Activated naive CD8-positive, alpha-beta T cell treated with anti-CD3 and anti-CD28 coated beads, Interleukin-2, amount 50 U/mL, for 24 hours (primary cell): ENCODE measurements at places on chromosomes 12 and 14.

DNA sequence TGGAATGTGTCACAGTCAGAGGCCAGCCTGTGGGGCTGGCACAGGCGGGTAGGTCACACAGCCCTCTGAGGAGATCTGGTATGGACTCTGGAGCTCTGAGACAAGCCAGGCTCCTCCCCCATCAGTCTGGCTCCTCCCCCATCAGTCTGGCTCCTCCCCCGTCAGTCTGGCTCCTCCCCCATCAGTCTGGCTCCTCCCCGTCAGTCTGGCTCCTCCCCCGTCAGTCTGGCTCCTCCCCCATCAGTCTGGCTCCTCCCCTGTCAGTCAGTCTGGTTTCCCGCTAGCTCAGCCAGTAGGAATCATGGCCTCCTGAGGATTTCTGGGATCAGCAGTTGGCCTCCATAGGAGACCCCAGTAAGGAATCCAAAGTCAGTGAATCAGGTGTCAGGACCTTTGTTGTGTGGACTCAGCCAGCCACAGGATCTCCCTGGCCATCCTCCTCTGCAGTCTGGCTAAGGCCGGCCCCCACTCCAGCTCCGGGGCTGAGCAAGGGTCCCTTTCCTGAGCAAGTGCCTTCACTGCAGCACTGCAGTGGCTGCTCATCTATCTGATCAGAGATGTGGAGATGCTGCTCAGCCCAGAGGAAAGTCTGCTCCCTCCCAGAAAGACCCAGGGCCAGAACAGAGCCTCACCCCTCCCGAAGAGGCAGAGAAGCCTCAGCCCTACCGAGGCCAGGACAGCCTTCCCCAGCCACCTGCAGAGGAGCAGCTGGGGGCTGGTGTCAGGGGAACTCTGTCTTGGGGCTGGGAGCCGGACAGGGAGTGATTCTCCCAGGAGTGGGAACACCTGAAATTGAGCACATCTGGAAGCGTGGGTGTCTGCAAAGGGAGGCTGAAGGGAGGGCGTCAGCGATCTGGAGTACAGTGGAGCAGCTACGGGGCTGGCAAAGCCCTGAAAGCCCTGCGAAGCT is 35.7 kb downstream of the IQSEC3 start:
- H3K27ac ChIP-seq, result no peak overlapping the region
- no peaks in the 10 kb centered on the region for H3K36me3 ChIP-seq
- H3K27me3 ChIP-seq, result peaks cover 6% of the 10 kb centered on the region
- peaks cover 5% of the 10 kb centered on the region for H3K4me1 ChIP-seq
- H3K4me3 ChIP-seq, result no peak overlapping the region

- no peaks in the 10 kb centered on the region for H3K36me3 ChIP-seq
- no peak for DNase-seq
- no peaks in the 10 kb centered on the region for H3K27me3 ChIP-seq
- H3K4me3 ChIP-seq, result no peak overlapping the region
- no peak overlapping the region for H3K27ac ChIP-seq
- no peaks in the 10 kb centered on the region for H3K4me1 ChIP-seq
These were observed 60.5 kb upstream of the KIF21A start for GRCh38 chr12:39503439-39503838.

DNA sequence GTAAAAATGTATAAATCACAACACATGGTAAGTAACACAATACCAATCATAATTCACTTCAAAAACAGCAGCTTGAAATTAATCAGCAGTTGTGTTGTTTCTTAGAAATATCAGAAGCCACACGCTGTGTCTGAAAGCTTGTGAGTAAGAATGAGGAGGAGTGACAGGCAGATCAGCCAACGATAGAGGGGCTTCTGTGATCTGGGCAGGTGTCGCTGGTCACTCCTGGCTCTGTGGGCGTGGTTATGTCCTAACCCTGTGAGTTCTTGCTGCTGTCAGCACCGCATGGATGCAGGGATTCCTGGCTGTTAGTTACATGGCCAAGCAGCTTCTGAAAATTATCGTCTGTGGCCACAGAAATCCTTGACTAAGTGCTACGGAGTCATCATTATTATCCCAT is 123.4 kb downstream of the SLC25A47 start:
- no peaks in the 10 kb centered on the region for H3K27me3 ChIP-seq
- no peaks in the 10 kb centered on the region for H3K36me3 ChIP-seq
- no peak overlapping the region for H3K4me3 ChIP-seq
- peaks cover 15% of the 10 kb centered on the region for H3K4me1 ChIP-seq
- H3K27ac ChIP-seq, result no peak overlapping the region
- DNase-seq, result peak; percentile 14

DNA sequence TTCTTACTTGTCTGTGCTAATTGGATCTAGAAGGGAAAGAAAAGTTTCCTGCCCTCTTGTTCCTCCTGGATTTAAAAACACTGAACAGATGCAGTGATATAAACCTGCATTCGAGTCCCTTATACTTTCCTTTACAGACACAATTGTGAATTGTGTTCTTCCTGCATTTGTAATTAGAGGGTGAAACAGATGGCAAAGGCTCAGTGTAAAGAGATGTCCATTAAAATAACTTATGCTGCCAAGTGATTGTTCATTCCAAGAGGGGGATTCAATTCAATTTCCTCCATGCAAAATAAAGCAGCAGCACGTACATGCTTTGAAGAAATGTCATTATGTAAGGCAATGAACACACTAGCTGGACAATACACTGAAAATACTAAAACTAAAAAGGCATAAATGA is 248.3 kb upstream of the LRIG3 start:
- H3K27ac ChIP-seq, result no peak overlapping the region
- DNase-seq, result no peak
- no peaks in the 10 kb centered on the region for H3K4me1 ChIP-seq
- H3K36me3 ChIP-seq, result no peaks in the 10 kb centered on the region

DNA sequence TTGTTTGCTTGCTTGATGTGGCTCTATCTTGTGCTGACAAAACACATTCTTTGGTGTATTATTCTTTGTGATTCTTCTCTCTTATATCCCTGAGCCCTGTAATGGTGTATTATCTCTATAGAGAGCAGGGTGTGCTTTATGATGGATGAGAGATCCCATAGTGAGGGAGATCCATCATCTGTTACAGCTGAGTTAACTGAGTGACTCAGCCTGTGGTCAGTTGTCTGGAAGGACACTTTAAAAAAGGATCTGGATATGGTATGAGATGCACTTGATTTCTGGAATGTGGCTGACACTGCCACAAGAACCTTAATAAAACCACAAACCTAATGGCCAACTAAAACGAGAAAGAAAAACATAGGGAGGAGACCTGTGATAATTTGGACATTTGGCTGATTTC is 461.4 kb upstream of the SYT1 start:
- H3K4me3 ChIP-seq, result no peak overlapping the region
- H3K36me3 ChIP-seq, result no peaks in the 10 kb centered on the region
- no peak for DNase-seq
- no peaks in the 10 kb centered on the region for H3K4me1 ChIP-seq

- peaks cover 2% of the 10 kb centered on the region for H3K4me1 ChIP-seq
- no peak overlapping the region for H3K27ac ChIP-seq
- no peaks in the 10 kb centered on the region for H3K36me3 ChIP-seq
- no peak overlapping the region for H3K4me3 ChIP-seq
These were observed 18.0 kb upstream of the CRACR2A start for GRCh38 chr12:3770891-3771290.

DNA sequence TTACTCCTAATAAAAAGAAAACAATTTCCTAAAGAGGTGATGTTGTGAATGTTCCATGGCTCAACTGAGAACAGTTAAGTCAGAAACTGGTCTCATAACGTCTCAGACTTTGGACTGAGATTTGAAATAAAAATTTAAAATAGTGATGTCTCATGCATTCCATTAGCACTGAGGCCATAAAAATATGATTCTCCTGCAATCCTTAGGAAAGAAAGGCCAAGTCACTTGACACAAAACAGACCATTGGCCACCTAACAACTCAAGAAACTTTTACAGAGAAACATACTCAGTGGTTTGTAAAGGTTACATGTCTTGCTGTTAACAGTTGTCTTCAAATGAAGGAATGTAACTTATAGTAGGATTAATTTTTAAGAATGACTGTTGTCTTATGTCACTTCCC is 58.1 kb downstream of the STAB2 start:
- no peak for DNase-seq
- H3K36me3 ChIP-seq, result no peaks in the 10 kb centered on the region
- peaks cover 10% of the 10 kb centered on the region for H3K27me3 ChIP-seq
- no peak overlapping the region for H3K4me3 ChIP-seq
- no peaks in the 10 kb centered on the region for H3K4me1 ChIP-seq

DNA sequence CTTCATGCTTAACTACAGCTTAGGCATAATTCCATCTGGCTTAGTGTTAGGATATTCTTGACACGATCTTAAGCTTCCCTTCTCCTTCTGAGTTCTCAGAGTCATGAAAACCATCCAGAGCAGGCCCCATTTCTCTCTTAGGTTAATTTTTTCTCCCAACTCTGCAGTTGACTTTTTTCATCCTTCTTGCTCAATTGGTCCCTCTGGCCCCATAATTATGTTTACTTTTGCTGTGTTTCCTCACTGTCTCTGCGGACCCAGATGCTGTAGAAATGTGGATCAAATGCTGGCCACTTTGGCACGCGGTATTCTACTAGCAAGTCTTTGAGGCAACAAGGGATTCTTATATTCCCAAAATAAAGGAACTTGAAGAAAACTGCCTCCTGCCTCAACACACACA is 9.5 kb downstream of the TMEM132C start:
- H3K27ac ChIP-seq, result no peak overlapping the region
- no peaks in the 10 kb centered on the region for H3K36me3 ChIP-seq
- no peak overlapping the region for H3K4me3 ChIP-seq
- no peaks in the 10 kb centered on the region for H3K27me3 ChIP-seq
- DNase-seq, result no peak

DNA sequence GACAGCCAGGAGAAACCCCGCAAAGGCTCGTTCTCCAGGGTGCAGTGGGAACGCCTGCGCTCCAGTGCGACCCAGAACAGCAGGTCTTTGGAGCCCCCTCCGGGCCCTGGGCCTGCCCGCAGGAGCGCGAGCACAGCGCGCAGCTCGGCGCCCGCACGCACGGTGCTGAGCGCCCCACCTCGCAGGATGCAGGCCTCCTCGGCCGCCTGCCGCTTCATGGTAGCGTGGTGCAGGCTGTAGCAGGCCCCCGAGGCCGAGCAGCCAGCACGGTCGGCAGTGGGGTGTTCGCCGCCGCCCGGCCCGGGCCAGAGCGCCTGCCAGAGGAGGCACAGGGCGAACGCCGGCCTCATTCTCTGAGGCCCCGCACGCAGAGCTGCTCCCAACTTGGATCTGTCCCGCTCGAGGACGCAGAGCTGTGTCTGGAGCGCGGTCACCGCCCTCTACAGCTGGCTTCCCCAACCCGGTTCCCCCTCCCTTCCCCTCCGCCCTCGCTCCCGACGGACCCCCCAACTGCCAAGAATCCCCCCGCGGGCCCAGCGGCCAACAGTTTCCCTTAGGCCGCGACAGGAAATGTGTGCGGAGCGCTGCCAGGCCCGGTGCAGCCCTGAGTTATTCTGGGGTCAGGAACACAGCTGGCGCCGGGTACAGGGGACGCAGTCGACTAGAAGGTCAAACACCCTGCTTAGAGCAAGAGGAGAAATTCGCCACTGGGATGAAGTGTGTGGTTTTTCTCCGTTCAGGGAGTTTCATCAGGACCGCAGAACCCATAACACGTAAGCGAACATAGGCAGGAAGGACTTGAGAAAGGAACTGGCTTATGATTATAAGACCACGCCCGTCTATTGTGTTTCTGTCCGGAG is at the start of gene CLEC14A:
Gene CLEC14A, minus strand, starts transcription at position 421 of the 860 bp plus-strand sequence. Its CDS starts 71 bp downstream, at position 350.
- peak; percentile 6 for DNase-seq
- peaks cover 8% of the 10 kb centered on the region for H3K4me1 ChIP-seq
- no peaks in the 10 kb centered on the region for H3K36me3 ChIP-seq
- H3K4me3 ChIP-seq, result peak within 1 kb of the TSS; percentile 29

- peaks cover 4% of the 10 kb centered on the region for H3K4me1 ChIP-seq
- H3K27me3 ChIP-seq, result no peaks in the 10 kb centered on the region
- no peak overlapping the region for H3K27ac ChIP-seq
- H3K4me3 ChIP-seq, result no peak overlapping the region
- H3K36me3 ChIP-seq, result peaks cover 48% of the 10 kb centered on the region
These were observed 31.2 kb upstream of the MMP17 start for GRCh38 chr12:131796754-131797587.

DNA sequence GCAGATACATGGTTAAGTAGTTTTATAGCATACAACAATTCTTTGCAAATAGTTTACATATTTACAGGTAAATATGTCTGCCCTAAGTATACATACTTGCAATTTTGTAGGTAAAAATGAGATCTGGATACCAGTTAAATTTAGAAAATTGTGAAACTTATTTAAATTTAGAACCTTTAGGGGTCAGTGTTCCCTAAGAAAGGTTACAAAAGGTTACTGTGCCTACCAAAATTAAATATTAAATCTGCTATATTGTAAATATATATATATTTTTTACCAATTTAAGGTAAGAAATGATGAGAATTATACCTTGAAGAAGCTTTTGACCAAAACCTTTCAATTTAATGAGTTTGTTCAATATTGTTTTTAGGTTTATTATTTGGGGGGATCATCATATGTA is 54.0 kb downstream of the MIPOL1 start:
- no peaks in the 10 kb centered on the region for H3K27me3 ChIP-seq
- no peak for DNase-seq
- no peak overlapping the region for H3K4me3 ChIP-seq
- no peaks in the 10 kb centered on the region for H3K36me3 ChIP-seq
- H3K4me1 ChIP-seq, result no peaks in the 10 kb centered on the region
- H3K27ac ChIP-seq, result no peak overlapping the region

- DNase-seq, result no peak
- peaks cover 1% of the 10 kb centered on the region for H3K27me3 ChIP-seq
- H3K4me1 ChIP-seq, result no peaks in the 10 kb centered on the region
- H3K36me3 ChIP-seq, result no peaks in the 10 kb centered on the region
- no peak overlapping the region for H3K27ac ChIP-seq
These were observed 44.4 kb downstream of the IGF1 start for GRCh38 chr12:102435827-102436436.

DNA sequence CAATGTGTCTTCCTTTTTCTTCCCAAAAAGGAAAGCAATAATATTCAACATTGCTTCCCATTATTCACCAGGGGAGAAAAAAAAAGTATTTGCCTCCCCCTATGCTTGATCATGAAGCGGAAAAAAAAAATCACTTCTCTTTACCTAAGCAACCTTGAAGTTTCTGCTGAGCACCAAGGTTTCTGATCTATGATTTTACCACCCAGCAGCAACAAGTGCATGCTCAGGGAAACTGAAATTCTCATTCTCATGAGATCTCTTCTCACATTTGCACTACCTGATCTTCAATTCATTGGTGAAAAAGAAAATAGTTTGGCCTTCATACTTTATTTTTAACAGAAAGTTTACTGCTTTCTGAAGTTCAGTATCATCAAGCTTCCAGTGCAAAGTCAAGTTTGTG is 125.8 kb downstream of the ARMH4 start:
- H3K27me3 ChIP-seq, result peaks cover 4% of the 10 kb centered on the region
- no peak overlapping the region for H3K27ac ChIP-seq
- H3K4me1 ChIP-seq, result no peaks in the 10 kb centered on the region
- H3K4me3 ChIP-seq, result no peak overlapping the region
